ENCODE measurements at places on chromosomes 3 and 15.

DNA sequence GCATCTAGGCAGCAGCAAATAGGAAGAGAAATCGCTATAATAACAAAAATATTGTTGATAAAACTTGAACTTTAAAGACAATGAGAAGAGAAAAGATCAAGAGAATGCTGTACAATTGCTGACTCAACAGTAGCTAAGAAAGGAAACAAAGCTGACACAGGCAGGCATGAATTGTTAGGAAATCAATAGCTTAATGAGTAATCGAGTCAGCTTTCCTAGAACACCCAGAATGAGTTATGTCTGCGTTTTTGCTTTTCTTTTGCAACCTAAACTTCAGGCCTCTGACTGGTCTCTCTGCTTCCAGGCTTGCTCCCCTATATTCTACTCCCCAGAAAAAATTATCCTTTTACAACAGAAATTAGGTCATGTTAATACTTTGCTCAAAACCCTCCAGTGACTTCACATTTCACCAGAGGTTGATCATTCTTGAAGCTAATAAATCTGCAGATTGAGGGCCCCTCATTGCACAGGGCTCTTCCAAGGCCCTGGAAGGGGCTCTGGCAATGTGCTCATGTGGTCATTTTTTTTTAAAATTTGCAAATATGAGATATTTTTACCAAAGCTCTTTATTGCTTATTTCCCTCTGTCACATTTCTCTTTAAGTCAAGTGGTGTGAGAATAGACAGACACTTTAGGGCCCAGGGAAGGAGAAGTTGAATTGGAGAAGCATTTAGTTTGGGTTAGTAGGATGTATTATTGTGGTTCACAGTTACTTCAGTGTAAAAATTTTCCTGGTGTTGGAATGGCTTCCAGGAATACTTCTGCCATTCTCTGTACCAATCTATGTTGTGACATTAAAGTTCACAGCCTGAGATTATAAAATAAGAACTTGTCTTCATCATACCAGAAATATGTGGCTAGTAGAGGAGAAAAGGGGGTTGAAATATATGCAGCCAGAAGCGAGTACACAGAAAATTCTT, 116.3 kb downstream of the TMCO5A start:
- peak; percentile 90 for DNase-seq

- no peak for DNase-seq
Measured at GRCh38 chr15:85550283-85550682, 169.9 kb downstream of the AKAP13 start.

GRCh38 chr15:71713191-71713809, 97.1 kb upstream of the NR2E3 start:
- DNase-seq = peak; percentile 17

DNA sequence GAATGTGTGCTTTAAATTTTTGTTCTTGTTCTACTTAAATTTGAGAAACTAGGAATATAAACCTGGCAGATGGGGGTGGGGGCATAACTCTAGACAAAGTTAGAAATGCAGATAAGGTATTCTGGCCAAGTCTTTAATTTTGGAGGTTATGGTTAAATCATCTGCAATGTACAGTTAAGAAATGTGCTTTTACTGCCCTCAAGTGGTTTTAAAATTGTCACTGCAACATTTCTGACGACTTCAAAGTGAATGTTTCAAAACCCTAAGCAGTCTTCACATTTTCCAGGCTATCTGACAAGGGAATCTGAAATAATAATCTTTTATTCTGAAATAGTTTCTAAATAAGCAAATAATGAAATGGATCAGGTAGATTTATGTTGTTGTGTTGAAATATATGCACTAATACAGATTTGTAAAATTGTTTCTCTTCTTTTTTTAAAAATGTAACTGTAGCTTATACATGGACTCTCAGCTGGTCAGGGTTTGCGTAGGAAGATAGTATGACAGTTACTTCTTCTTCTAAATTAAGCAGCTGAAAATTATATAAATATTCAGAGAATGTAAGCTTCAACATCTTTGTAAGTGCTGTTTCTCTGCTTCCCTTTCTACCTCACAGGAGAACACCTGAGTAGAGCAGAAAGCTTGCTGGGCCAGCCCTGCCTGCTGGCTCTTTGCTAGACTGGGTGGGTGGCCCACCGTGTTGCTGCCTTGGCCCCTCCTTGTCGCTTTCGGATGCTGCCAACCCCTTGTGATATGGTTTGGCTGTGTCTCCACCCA, 45.0 kb downstream of the SUCNR1 start:
- peak; percentile 73 for DNase-seq

GRCh38 chr15:42152196-42152920, 4.1 kb downstream of the PLA2G4F start:
- no peak for DNase-seq

GRCh38 chr3:187769771-187770170, 24.5 kb upstream of the BCL6 start:
- DNase-seq = no peak

GRCh38 chr3:160486459-160486869, 36.9 kb upstream of the TRIM59 start:
- peak; percentile 67 for DNase-seq

GRCh38 chr3:22360164-22360563, 609.2 kb upstream of the ZNF385D start:
- no peak for DNase-seq
